ENCODE measurements at places on chromosomes 11 and 22.

DNA sequence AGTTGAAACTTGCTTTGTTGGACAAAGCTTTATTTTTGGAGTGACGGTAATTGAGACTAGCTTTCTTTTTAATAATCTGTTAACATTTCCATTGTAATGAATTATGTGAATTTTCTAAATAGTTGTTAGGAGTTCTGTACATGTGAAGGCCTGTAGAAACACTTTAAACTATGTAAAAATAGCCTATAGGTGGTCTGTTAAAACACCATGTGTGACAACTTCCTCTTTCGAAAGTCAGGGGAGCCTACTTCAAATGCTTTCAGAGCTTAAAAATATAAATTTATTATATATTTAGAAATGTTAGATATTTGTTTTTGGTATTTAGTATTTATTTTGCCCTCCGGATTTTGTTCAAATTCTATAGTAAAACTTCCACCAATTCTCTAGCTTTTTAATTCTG is 28.7 kb downstream of the DDIAS start:
- no peak for DNase-seq

DNA sequence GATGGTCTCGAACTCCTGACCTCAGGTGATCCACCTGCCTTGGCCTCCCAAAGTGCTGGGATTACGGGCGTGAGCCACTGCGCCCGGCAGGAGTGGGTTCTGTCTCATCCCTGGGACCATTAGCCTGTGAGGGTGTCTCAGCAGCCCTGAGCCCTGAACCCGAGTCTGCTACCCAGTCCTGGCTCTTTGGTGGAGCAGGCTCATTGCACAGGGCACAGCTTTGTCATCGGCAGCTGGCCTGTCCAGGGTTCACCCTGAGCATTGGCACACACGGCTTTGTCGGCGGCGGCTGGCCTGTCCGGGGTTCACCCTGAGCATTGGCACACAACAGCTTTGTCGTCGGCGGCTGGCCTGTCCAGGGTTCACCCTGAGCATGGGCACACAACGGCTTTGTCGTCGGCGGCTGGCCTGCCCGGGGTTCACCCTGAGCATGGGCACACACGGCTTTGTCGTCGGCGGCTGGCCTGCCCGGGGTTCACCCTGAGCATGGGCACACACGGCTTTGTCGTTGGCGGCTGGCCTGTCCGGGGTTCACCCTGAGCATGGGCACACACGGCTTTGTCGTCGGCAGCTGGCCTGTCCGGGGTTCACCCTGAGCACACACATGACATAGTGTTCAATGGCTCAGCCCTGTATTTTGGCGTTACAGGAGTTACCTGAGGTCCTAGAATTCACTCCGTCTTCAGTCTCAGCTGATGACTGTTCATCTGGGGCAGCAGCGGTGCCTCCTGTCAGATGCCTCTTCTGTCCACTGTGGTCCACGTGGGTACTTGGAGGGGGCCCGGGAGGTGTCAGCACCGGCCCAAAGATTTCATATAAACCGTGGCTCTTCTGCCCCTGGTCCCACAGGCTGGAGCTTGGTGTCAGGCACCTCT is 1082.5 kb downstream of the BRD1 start:
- no peak for DNase-seq

DNA sequence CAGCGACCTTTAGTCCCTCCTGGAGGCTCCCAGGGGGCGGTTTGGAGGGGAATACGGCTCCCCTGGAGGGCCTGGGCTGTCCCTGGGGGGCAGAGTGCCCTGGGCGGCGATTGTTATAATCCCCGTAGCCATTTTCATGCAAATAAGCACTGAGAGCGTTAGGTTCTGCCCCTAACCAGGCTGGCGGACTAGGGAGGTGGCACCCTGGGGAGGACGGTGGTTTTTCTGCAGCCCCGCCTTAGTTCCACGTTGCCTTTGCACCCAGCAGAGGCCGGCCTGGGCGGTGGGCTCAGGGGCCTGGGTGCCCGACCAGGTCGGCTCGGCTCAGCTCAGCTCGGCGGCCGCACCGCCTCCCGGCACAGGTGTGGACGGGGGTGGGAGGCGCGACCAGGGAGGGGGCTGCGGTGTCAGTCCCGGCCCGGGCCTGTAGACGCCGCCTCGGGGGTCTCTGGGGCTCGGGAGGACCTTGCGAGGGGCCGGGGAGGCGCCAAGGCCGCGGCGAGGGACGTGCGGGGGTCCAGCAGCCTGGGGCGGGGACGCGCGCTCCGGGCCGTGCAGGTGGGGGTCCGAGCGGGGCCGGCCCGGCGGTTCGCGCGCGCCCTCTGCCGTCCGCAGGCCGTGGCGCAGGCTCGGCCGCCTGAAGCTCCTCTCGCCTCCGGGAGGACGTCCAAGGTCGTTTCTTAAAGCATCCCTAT is 2.3 kb upstream of the DUSP8 start:
- DNase-seq, result peak; percentile 69

DNA sequence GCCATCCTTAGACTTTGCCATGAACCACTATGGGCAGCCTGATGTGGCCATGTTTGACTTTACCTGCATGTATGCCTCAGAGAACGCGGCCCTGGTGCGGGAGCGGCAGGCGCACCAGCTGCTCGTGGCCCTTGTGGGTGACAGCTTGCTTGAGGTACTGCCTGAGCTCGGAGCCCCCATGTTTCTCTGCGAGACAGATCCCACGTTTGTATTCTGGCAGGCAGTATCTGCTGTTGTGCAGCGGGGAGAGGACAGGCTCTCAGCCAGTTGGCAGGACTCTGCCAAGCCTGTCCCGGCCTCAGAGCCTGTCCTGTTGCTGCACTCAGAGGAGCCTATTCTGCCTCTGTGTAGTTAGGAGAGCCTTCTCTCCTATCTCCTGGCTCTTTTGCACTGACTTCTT is 109.9 kb downstream of the MICAL2 start:
- no peak for DNase-seq

GRCh38 chr11:88183233-88183632 is 8.0 kb upstream of the RAB38 start:
- no peak for DNase-seq

- DNase-seq, result no peak
Observed at GRCh38 chr22:44942056-44942455, 67.7 kb downstream of the PHF21B start.

- DNase-seq, result peak; percentile 83
Observed at GRCh38 chr11:107565219-107565937, at the start of gene ALKBH8. Gene ALKBH8, minus strand, starts transcription at chr11:107565735. Its CDS starts 4,842 bp downstream, at chr11:107560893.

GRCh38 chr22:31489632-31490495 is at the start of gene EIF4ENIF1:
Gene EIF4ENIF1, minus strand, starts transcription at chr22:31489842. Its CDS starts 1,124 bp downstream, at chr22:31488718.
- peak; percentile 85 for DNase-seq

All from activated naive CD4-positive, alpha-beta T cell treated with Interleukin-2 at 50 U/mL for 16 hours (primary cell).